ENCODE measurements at places on chromosomes 16 and 17.

GRCh38 chr17:50055055-50055425 is 870 bp upstream of the ITGA3 start:
- DNase-seq = peak; percentile 69

DNA sequence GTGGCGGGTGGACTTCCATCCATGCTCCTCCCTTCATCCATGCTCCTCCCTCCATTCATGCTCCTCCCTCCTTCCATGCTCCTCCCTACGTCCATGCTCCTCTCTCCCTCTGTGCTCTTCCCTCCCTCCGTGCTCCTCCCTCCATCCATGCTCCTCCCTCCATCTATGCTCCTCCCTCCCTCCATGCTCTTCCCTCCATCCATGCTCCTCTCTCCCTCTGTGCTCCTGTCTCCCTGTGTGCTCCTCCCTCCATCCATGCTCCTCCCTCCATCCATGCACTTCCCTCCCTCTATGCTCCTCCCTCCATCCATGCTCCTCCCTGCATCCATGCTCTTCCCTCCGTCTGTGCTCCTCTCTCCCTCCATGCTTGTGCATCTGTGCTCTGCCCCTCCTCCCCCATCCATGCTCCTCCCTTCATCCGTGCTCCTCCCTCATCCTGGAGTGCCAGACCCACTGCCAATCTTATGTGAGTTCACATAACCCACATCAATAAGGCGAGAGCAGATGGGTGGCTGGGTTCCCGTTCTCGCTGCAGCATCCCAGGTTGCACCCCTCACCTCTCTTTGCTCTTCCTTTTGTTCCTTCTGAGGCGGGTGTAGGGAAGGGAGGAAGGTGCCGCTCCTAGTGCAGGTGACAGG is 22.8 kb downstream of the KSR1 start:
- no peak for DNase-seq

DNA sequence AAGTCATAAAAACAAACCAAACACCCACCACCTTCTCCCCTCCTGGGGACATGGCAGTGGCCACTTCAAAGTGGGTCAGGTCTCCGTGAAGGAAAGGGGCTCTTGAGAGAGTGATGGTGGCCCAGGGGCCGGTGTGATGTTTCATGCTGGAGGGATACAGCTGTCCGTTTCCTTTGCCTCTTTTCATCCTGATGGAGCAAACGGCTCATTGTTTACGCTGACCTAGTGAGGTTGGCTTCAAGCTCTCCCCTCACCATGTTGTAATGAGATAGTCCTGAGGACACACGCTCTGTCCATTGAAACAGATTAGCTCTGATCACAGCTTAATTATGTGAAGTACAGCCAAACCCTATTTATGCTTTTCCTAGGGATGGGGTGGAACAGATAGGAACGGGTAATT is 34.2 kb downstream of the CDH13 start:
- no peak for DNase-seq

DNA sequence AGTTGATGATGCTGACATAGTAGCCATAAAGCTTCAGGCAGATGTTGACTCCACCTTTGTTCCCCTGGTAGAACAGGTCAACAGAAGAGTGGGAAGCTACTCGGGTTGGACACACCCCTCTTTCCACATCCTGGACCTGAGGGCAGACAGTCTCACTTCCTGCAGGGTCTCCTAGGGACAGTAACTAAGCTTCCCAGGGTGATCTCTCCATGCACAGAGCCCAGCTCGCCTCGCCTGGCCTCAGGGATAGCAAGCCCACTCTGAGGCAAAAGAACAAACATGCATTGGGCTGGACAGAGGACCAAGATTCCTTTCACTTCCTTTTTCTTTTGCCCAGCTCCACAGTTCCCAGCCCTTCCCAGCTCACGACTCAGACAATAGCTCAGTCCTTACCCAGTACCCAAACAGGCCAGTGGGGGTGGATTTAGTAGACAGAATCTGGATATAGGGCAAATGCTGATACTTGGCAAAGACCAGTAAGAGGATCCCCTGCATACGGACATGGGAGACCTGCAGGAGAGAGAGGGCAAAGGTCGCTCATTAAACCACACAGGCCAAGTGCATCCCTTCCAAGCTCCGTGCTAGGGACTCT is 7.0 kb downstream of the INPP5K start:
- no peak for DNase-seq

DNA sequence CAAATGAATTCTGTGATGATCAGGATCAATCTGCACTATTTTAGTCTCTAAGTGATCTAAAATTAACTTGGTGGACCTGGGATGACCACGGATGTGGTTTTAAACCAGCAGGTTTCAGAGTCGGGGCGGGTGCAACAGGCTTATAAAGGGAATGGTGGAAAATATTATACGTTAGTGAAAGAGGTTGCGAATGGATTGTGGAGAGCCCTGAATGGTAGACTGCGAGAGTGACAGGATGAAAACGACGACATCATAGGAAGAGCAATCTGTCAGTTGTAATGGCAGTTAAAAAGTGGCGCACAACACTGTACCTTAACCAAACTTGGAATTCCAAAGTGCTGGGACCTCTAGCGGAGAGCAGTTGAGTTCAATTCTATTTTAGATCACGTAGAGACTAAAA is 1.2 kb upstream of the CYB5B start:
- DNase-seq = no peak

DNA sequence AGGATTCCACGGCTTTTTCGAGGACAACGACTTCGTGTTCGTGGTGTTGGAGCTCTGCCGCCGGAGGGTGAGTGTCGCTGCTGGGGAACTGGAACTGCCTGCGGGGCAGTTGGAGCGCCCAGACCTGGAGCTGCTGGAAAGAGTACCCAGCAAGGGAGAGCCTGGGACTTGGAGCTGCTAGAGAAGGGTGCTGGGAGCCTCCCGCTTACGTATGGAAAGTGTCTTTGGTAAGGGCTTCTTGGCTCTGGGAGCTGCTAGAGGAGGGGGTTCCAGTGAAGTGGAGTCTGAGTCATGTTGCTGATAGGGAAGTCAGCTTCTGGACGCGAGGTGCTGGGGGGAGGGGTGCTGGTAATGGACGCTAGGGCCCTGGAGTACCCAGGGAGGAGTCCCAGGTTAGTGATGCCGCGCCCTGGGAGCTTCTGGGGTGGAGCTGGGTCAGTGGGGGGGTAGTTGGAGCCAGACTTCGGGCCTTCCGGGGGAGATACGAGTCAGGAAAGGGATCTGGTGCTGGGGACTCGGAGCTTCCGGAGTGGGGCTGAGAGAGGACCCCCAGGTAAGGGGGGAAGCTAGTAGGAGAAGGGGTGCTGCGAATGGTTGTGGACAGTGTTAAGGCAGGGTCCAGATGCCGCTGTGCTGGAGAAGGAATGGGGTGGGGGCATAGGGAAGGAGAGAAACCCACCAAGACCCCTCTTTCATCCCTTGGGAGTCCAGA is 741 bp downstream of the PLK1 start:
- peak; percentile 60 for DNase-seq

GRCh38 chr16:30567160-30567990 is 4.1 kb downstream of the ZNF688 start:
- DNase-seq = no peak

DNA sequence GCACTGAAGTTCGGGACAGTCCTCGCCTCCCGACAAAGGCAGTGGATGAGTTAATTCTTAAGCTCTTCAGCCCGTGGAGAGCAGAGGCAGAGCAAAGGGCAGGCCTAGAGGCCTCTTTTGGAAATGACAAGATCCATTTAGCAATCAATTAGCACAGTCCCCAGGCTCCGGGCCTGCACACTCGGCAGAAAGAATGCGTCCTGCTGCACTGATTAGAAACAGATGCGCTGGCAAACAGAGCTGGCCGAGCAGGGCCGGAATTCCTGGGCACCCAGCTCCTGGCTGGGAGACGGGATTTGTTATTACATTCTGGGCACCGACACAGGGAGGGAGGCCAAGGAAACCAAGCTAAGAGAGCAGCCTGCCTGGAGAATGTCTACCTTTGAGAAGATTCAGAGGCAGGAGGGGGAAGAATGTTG is 162.9 kb downstream of the COPRS start:
- DNase-seq = peak; percentile 23

- peak; percentile 84 for DNase-seq
Observed at GRCh38 chr16:55257966-55258613, 65.9 kb upstream of the IRX6 start.

DNA sequence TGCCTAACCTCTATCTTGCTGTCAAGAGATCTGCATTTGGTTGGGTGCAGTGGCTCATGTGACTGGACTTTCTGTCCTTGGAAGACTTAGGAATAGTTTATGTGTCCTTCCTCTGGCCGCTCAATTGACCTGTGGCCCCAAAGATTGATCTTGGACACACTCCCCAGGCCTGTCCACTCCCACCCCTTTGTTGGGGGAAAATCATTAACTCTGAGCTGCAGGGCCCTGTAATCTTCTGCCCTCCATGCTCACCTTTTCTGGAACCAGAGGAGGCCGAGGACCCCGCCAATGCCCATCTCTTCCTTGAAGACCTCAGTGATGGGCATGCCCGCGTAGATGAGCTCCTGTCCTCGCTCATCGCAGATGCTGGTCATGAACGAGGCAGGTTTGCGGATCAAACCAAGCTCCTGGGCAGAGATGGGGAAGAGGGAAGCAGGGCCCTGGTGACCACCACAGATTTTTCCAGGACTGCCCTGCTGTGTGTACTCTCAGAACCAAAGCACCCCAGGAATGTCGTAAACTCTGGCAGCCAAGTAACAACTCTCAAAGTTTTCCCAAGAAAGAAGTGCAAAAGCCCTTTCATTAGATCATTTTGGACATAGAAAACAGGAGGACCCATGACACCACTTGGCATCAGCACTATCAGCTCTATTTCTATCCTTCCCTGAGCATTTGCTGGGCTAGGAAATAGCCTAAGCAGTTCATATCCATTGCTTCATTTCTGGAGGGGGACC is 8.5 kb upstream of the KLHL11 start:
- no peak for DNase-seq

- no peak for DNase-seq
Observed at GRCh38 chr17:77968788-77969187, 10.3 kb downstream of the TNRC6C start.

- peak; percentile 54 for DNase-seq
Observed at GRCh38 chr17:20008242-20009051, 712 bp upstream of the SPECC1 start.

DNA sequence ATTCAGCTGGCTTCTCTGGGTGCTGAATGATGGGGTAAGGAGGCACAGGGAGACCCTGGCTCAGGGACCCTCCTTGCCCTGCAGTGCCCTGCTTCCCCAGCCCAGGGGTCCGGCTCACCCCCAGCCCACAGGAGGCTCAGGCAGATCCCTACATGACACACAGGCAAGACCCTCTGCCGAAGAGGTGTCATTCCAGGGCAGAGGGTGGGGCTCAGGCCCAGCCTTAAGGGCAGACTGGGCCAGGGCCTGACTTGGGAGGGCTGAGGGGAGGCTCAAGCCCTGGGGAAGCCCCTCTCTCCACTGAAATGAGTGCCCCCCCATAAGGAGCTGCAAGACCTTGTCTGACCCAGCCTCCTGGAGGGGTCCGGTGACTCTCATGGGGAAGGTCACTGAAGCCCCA is 30.3 kb upstream of the KSR1 start:
- no peak for DNase-seq

GRCh38 chr16:28873543-28874201 is 4.6 kb upstream of the ATP2A1 start:
- DNase-seq = peak; percentile 77

DNA sequence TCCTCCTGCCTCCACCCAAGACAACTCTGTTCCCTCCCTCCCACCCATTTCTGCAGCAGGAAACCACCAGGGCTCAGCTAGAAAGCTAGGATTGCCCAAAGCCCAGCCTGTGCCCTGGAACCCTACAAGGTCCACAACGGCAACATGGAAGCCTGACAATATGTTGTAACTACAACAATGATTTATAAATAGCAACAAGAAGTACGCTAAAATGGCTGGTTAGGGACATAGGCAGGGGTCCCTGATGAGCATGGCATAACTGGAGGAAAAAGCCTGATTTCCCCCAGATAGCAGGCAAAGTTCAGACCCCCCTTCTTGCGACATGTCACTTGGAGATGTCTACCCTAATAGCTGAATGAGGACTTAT is 6.6 kb downstream of the ST3GAL2 start:
- no peak for DNase-seq

- DNase-seq = no peak
Observed at GRCh38 chr16:918068-918467, 52.7 kb downstream of the LMF1 start.

DNA sequence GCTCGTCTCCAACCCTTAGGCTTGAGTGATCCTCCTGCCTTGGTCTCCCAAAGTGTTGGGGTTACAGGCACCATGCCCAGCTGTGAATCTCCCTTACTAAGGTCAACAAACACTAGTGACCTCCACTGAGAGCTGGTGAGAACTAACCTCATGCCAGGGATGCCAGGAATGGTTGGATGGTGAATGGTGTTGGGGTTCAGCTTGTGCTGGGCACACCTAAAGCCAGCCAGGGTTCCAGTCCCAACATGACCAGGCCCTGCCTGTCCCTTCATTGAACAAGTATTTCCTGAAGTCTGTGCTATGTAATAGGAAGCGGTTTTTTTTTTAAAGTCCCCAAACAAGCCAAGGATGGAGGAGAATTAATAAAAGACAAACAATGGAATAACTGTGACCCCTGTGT is 56.0 kb upstream of the TOB1 start:
- no peak for DNase-seq

DNA sequence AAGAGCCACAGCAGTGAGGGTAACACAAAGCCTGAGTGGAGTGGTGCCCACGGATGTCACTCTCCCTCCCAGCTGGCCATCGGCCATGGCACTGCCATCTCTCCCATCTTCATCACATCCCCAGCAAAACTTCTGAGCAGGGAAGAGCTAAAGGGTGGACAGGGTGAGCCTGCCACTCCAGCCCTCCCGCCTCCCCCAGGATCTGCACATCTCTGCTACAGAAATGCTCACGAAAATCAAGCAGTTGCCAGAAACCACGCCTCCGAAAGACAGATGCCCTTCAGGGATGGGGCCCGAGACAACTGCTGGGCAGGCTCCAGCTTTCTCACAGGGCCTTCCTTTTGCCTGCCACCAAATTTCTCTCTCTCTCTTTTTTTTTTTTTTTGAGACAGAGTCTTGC is 3.6 kb downstream of the GRIN2C start:
- DNase-seq = no peak

GRCh38 chr17:50181591-50182560 is 16.1 kb downstream of the SGCA start:
- no peak for DNase-seq

- peak; percentile 59 for DNase-seq
Observed at GRCh38 chr16:396605-397004, 394 bp upstream of the NME4 start.

DNA sequence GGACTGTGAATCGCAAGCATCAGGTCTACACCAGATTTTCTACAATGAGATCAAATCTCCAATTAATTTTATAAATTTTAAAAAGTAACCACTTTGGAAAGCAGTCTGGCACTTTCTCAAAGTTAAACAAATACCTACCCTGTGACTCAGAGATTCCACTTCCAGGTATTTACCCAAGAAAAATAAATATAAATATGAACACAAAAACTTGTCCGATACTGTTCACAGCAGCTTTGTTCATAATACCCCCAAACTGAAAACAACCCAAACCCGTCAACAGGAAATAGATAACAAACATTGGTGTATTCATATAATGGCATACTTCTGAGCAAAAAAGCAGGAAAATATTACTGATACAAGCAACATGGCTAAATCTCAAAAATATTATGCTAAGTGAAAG is 12.1 kb downstream of the ZDHHC7 start:
- no peak for DNase-seq
